ENCODE measurements at places on chromosomes 2 and 18. TPM values are rescaled to one million over a fixed set of nuclear protein-coding genes. Genes with fewer than 3 reads are reported as not detected.
A peak's percentile ranks its signal among the peaks of the same experiment; 100 is the strongest.

- no peak for DNase-seq
Measured at GRCh38 chr2:142873831-142874287, 3.6 kb upstream of the KYNU start.

MYOM1 gene
- total RNA-seq: 1.2 TPM

DNA sequence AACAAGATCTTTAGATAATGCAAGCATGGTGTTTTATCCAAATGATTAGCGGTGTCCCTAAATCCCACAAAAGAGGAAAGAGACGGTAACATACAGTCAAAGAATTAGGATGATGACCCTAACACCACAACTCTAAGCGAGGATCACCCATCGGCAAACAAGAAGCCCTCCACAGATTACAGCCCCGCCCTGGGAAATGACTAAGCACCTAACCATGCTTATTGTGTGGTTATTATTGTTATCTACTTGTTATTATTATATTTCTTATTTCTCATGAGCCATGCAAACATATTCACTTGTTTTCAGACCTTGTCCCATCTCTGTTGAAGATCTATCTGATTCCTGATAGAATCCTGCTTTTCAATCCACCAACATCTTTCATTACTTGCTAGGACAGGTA is 651.3 kb downstream of the NYAP2 start:
- DNase-seq: no peak

- no peak for DNase-seq
Measured at GRCh38 chr2:191615596-191615995, 62.3 kb upstream of the NABP1 start.

DNA sequence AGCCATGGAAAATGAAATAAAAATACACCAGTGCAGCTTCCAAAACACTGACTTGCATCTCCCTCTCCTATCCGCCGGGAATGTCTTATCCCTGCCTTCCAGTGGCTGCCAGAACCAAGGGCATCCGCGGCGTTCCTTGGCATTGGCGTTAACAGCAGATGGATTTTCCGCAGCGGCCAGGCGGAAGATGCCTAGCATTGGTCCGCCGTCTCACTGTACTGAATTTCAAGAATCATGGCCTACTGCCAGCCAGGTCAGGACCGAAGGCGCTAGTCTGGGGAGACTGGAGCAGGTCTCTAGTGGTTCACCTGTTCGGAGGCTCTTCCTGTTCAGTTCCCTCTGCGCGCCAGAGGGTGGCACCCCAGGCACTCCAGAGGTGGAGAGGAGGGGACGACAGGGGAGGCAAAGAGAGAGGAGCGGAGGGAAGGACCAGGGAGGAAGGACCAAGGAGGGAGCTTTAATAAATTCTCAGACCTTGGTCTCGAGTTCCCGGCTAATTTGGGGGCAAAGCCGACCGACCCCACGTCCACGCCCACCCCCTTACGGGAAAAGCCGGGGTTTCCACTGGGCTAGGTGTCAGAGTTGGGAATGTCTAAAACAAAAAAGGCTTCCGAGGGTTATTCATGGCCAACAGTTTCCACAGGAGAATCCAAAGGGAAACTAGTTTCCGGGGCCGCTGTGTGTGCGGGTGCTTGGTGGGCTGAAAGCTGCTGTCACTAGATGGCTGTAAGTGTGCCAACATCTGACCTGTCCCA is 3.7 kb upstream of the BCL2L11 start:
- peak; percentile 73 for DNase-seq

- DNase-seq: no peak
Measured at GRCh38 chr18:27057519-27058234, 127.4 kb downstream of the CHST9 start.

GRCh38 chr2:144925886-144926285 is 406.0 kb upstream of the ZEB2 start:
- DNase-seq: no peak

DNA sequence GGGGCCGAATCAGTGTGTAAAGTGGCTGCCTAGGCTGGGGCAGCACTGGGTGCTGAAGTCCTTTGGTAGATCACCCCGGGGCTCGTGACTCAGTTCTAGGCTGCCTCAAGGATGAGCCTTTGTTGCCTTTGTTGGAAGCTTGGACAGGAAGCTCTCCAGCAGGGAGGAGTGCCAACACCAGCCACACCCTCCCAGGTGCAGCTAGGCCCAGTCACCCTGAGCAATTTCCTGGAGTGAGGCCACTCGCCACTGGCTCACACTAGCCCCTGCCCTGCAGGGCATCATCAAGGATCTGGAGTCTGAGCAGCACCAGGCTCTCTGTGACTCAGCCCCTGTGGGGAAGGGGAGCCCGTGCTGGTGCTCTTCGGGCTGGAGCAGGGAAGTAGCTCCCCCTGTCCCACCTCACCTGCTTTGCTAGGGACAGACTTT is 6.7 kb upstream of the SDC1 start:
- DNase-seq: no peak

DNA sequence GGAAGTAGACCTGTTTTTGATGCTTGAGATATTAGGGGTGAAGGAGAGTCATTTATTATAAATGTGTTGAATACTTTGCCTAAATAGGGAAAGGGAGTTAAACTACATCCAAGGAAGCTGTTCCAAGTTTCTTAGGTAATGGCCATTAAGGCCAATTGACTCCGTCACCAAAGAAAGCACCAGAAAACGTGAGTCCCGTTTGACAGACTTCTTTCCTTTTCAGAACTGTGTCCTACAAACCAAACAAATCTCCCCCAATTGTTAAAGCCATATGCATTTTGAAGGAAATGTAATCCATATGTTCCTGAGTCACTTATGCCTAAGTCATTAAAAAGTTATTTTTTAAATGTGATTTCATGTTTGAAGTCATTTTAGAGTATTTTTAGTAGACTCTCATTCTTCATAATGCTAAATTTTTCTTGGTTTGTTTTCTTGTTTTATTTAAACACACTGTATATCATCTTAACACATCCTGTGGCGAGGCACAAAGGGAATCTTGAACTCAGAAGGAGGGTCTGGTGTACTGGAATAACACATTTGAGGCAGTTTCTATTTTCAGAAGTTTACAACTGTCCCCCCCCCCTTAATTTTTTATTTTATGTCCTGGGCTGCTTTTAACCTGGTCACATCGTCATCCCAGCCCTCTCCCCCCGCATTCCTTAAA is 133.7 kb downstream of the RHBDD1 start:
- DNase-seq: no peak

PRKRA gene
- 70.7 TPM for total RNA-seq

- no peak for DNase-seq
Measured at GRCh38 chr2:57881998-57882888, 164.4 kb upstream of the VRK2 start.

DNA sequence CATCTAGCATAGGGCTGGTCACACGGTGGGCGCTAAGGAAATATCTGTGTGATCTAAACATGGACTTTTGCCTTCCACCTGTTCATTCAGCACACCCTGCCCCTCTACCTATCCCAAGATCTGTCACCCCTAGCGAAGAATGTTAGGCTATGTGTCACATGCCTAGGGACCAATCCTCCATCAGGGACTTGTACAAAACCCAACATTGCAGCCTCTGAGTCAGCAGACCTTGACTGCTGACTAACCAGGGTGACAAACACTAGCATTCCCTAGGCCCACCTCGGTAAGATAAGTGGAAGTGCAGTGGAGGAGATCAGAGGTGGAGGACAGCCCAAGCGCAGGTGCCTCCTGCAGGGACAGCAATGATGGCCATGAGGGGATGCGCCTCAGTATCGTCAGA is 99.2 kb downstream of the SOX11 start:
- DNase-seq: no peak
